GM10248 (cell line): ENCODE measurements at places on chromosomes 7 and 10.

- DNase-seq = no peak
These were observed 445.0 kb downstream of the PTPRN2 start for GRCh38 chr7:158142657-158143056.

- DNase-seq = no peak
These were observed 57.0 kb downstream of the LRRN3 start for GRCh38 chr7:111147708-111148533.

- no peak for DNase-seq
These were observed 72.2 kb downstream of the GTF2IRD1 start for GRCh38 chr7:74525881-74526280.

DNA sequence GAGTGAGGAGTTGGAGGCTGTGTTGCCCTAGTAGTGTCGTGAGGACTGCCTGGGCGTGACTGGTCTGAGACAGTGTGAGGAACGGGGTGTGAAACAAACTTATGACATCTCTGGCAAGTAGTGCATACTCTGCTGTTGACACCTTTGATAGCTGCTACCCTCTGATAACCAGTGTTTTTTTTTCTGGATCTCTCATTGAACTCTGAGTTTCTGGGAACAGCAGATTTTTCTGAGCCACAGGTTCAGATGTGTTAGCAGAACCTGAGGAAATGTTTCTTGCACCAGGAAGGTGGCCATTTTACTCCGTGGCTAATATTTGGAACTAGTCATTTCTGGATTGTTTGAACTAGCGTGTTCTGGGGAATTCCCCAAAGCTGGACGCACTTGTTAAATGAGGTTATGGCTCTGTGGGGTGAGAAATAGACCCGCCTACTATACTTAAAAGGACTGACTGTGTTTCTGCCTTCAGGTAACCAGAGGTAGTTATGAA lies 52.9 kb downstream of the AUTS2 start:
- DNase-seq = peak; percentile 68

- DNase-seq = peak; percentile 46
These were observed 3.8 kb upstream of the NRCAM start for GRCh38 chr7:108459922-108460551.
